ENCODE measurements at places on chromosomes 16 and 17.
A peak's percentile ranks its signal among the peaks of the same experiment; 100 is the strongest.

DNA sequence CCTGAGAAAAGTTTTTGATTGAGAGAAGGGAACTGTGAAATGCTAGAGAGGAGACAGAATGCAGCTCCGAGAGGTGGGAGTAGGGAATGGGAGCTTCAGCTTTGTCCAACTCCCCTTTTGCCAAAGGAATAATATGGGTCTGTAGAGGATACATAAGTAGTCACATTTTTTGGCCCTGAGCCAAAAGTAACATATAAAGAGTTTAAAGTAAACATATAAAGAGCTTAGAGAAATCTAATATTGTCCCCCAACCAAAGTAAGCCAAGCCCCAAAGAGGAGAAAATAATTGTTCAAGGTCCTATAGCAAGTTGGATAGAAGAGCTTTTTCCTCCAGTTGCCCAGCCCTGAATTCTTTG lies 215.1 kb downstream of the TMEM114 start:
- DNase-seq, result no peak

GRCh38 chr17:68491381-68492231 lies 20.6 kb upstream of the PRKAR1A start:
- DNase-seq, result peak; percentile 97

GRCh38 chr16:8611886-8612600 lies 9.5 kb upstream of the METTL22 start:
- DNase-seq, result no peak

DNA sequence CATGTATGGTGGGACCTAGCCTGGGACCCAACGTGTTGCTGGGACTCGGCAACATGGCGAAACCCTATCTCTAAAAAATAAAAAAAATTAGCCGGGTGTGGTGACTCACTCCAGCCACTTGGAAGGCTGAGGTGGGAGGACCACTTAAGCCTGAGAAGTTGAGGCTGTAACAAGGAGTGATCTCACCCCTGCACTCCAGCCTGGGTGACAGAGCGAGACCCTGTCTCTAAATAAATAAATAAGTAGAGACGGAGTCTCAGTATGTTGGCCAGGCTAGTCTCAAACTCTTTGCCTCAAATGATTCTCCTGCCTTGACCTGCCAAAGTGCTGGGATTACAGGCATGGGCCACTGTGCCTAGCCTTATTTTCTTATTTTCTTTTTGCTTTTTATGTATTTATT lies 10.1 kb upstream of the CNP start:
- no peak for DNase-seq

DNA sequence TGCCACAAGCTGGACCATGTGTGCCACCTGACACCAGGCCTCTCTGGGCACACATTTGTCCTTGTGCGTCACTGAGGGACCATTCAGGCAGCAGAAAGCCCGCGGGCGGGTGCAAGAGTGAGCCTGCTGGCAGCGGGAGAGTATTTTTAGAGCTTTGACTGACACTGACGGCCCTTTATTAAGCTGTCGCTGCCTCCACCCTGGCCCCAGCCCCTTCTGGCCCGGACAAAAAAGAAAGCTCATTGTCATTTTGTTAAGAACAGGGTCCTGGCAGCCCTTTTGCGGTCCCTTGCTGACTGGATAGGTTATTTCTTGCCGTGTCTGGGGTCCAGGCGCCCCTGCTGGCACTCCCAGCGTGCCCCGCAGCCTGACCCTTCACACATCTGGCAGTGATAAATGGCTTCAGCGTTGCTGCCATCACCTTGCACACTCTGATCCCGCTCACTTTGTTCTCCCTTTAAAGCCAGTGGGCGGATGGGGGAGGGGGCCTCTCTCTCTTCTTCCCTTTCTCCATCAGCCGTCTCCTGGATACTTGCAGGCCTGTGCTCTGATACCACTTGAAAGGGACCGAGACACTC lies 78.4 kb upstream of the NKD1 start:
- no peak for DNase-seq

DNA sequence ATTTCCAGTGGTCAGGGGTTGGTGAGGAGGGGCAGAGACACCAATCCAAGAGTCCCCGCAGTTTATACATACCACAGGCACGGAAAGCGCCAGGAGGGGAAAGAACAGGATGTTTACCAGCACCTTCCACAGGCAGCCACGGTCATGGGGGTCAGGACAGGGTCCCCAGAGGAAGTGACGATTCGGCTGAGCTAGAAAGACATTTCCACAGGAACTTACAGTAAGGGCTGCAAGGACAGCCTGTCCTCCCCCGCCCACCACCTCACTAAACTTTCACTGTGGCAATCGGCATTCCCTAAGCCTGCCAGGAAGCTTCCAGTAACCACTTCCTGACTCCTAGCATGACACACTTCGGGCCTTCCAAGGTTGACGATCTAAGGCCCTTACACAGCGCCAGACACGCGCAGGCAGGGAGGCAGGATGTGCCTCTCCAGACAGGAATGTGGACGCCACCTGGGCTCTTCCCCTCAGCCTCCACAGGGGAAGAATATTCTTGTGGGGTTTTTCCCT lies 1.2 kb upstream of the MT2A start:
- DNase-seq, result peak; percentile 4

- no peak for DNase-seq
Measured at GRCh38 chr17:80945736-80946135, 45.9 kb upstream of the CHMP6 start.

GRCh38 chr16:50268352-50268751 lies 2.0 kb downstream of the ADCY7 start:
- DNase-seq, result peak; percentile 14

GRCh38 chr17:72117535-72118334 lies 3.1 kb upstream of the SOX9 start:
- no peak for DNase-seq

DNA sequence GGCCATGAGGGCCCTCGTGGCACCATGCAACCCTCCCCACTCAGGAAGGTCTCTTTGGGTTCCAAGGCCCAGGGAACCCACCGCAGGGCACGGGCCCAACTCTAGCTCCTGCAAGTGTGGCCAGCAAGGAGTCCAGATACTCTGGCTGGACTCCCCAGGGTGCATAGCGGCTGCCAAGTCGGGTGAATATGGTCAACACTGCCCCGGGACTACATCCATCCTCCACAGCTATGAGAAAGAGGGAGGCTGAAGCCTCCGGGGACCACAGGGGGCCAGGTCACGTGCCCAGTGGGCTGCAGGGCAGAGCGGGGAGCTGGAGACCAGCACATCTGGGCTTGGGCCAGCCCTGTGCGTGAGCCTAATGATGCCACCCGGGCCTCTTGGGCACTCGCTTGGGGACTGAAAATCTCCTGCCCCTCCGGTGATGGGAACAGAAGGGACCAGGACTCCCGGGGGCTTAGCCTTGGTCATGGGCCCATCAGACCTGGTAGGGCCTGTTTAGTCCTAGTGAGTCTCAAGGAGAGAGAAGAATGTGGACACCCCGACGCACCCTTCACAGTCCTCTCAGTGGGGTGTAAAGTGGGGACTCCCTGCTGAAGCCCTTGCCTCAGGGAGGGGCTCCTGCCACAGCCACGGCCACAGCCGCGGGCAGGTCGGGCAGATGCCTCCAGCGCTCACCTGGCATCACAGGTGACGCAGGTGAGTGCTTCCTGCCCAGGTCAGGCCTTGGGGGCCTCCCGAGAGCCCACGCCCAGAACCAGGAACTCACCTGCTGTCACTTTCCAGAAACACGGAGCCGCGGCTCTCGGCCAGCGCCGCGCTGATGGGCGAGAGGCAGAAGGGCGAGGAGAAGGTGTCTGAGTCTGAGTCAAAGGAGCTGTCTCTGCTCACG lies 26.0 kb downstream of the TBC1D16 start:
- no peak for DNase-seq

DNA sequence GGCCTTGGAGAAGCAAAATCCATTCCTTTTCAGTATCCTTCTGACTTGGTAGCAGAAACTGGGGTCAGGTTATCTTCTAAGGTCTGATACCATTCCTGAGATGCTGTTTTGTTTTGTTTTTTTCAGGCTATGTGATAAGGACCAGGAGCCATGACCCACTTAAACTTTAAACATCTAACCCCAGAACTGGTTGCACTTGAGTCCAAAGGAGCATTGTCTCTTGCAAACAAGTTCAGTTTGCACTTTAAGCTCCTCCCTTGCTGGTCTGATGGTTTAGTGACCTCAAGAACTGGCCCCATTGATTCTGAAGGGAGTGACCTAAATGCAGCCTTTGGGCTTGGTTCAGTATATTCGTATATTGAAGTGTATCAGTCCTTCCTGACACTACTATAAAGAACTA lies 75.2 kb downstream of the ERCC4 start:
- no peak for DNase-seq

GRCh38 chr16:67304020-67304419 lies 22.5 kb downstream of the KCTD19 start:
- DNase-seq, result no peak

GRCh38 chr17:42536048-42536371 lies at the start of gene NAGLU:
Gene NAGLU, plus strand, starts transcription at chr17:42536241. Its CDS starts 32 bp downstream, at chr17:42536273.
- DNase-seq, result peak; percentile 80

DNA sequence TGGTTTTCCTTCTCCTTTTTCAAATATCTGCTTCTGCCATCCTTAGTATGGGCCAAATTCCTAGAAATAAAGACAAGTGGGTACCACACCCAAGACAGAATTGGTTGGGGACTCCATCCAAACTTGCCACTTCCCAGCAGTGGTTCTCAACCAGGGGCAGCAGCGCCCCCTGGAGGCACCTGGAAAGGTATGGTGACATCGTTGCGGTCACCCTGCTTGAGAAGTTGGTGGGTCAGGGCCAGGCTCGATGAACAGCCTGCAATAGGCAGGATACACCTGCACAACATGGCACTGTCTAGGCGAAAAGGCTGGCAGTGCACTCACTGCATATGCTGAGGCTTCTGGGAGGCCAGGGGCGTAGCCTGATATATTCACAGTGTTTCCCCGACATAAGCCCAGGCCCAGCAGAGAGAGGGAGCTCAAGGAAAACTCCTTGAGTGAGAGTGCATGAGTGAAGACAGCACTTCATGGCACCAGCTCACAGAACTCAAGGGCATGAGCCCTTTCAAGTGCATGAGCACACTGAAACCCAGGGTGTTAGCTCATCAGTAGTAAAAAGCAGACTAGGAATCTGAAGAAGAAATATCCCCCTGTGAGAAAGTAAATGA lies 57.7 kb downstream of the CMC2 start:
- DNase-seq, result no peak

DNA sequence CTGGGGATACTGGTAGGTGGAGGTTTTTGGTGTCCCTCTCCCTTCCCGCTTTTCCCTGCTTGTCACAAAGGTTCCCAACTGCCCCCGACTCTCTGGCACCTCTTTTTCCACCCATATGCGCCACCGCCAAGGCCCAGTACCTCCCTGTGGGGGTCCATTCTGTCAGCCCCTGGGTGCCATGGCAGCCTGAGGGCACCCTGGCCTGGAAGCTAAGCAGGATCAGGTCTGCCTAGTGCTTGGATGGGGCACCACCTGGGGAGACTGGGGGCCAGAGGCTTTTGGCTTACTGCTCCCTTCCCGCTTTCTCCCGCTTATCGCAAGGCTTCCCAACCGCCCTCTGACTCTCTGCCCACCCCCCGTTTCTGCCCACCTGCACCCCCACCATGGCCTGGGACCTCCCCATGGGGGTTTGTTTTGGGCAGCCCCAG lies 2286.4 kb downstream of the TP53TG3F start:
- no peak for DNase-seq

- DNase-seq, result peak; percentile 33
Measured at GRCh38 chr17:41639492-41640473, 15.4 kb upstream of the KRT17 start.

DNA sequence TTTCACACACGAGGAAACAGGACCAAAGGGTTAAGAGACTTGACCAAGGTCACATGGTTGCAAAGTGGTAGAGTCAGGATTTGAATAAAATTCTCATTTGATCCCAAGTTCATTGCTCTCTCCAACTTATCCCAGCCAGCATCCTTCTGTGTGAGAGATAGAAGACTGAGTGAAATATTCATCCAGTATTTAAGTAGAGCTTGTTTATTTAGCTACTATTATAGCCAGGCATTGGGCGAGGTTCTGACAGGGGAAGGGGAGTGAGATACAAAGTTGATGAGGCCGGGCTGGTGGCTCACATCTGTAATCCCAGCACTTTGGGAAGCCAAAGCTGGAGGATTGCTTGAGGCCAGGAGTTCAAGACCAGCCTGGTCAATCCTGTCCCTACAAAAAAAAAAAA lies 4.4 kb downstream of the ITGAL start:
- no peak for DNase-seq

- no peak for DNase-seq
Measured at GRCh38 chr17:75138519-75138918, 7.0 kb upstream of the NT5C start.

- DNase-seq, result no peak
Measured at GRCh38 chr17:76150712-76151622, 9.9 kb upstream of the FOXJ1 start.

GRCh38 chr16:50607051-50607431 lies 58.8 kb downstream of the NKD1 start:
- DNase-seq, result no peak

DNA sequence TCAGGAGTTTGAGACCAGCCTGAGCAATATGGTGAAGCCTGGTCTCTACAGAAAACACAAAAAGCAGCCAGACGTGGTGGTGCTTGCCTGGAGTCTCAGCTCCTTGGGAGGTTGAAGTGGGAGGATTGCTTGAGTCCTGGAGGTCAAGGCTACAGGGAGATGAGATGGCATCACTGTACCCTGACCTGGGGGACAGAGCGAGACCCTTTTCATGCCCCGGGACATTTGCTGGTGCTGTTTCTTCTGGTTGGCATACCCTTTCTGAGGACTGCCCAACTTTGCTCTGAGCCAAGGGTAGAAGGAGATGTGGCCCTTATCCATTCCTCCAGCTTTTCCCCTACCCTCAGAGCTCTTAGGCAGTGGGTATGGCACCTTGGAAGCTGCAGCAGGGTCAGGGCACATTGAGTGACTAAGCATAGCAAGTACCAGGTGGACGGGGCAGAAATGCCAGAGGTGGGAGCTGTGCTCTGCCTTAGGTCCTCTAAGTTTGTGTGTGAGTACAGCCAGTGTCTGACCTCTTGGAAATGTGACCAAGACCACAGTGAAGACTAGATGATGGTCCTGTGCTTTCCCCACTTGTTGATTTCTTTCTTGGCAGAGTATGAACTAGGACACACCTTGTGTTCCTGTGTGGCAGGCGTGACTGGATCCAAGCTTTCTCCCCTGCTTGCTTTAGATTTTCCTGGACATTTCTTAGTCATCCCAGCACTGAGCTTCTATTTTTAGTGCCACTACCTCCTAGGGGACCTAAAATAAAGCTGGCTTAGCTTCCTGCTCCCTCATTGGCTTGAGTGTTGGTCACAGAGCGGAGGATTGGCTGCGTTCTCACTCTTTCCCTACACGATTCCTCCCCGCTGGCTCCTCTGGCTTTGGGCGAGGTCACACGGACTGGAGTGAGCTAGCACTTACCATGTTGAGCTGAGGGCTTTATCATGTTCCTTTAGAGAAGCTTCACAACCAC lies 9.9 kb upstream of the EDC4 start:
- no peak for DNase-seq

Data from MV-4-11 (cell line).